ENCODE measurements at places on chromosomes 4 and X. TPM values are rescaled to one million over a fixed set of nuclear protein-coding genes. Genes with fewer than 3 reads are reported as not detected.

ADGRG2 gene
- total RNA-seq: not detected

GRCh38 chr4:5804656-5805055, 88.2 kb downstream of the CRMP1 start:
- no peaks in the 10 kb centered on the region for H3K36me3 ChIP-seq
- H3K4me3 ChIP-seq: no peak overlapping the region
- H3K27ac ChIP-seq: no peak overlapping the region

DNA sequence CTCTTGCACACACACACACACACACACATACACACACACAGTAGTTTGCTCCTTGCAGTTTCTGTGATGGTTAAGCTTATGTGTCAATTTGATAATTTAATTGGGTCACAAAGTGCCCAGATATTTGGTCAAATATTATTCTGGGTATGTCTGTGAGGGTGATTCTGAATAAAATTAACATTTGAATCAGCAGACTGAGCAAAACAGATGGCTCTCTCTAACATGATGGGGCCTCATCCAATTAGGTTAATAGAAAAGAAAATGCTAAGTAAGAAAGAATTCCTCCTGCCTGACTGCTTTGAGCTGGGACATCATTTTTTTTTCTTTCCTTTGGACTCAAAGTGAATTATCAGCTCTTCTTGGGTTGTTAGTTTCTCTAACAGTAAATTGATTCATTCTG, 191.2 kb upstream of the INTU start:
- no peaks in the 10 kb centered on the region for H3K36me3 ChIP-seq
- no peak overlapping the region for H3K4me3 ChIP-seq
- DNase-seq: no peak
- no peaks in the 10 kb centered on the region for H3K4me1 ChIP-seq
- H3K27me3 ChIP-seq: no peaks in the 10 kb centered on the region

DNA sequence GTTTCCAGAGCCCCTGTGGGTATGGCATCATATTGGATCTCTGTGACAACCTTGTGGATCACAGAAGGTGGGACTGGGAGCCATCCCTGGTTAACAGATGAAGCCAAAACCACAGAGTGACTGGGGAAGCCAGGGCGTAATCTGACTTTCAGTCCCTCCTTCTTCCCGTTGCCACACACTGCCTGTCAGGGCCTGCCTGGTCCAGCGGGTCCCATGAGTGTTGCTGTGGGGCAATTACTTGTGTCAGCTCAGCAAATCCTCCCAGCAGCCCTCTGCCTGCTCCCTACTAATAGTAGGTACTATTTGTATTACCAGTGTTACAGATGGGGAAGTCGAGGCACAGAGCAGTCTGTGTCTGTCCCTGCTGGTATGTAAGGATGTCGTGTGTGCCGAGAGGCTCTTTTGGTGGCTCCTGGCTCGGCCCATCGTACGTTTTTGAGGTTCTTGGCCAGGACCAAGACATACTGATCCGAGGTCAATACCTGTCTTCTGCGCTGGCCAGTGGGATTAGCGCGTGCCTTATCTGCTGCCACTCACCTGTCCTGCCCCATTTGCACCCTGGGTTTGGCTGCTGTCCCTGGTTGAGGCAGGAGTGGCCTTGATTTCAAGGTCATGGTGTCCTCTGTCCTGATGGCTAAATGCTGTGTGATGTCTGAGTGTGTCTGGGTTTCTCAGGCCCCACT, 5.7 kb downstream of the NSG1 start:
- H3K27me3 ChIP-seq: peaks cover 10% of the 10 kb centered on the region
- no peak overlapping the region for H3K27ac ChIP-seq
- no peaks in the 10 kb centered on the region for H3K36me3 ChIP-seq

PNMA6A gene
- total RNA-seq: 1.8 TPM

DNA sequence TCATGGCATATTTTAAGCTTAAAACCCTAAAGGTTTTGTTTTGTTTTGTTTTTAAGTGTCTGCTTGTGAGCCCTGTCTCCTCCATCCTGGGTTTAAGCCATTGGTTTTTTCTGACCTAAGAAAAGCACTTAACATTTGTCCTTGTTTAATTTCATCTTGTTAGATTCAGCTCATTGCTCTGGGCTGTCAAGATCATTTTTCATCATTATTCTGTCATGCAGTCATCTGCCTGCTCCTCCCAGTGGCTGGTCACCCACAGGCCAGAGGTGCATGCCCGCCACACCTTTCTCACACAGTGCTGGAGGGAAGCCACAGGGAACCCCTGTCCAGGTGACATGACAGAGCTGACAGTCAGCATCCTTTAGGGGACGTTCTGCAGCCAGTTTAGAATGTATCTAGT, 11.7 kb upstream of the REELD1 start:
- no peaks in the 10 kb centered on the region for H3K36me3 ChIP-seq
- H3K4me3 ChIP-seq: no peak overlapping the region
- no peak overlapping the region for H3K27ac ChIP-seq
- no peak for DNase-seq

PPA2 gene
- 58.7 TPM for total RNA-seq

- H3K36me3 ChIP-seq: no peaks in the 10 kb centered on the region
- no peak overlapping the region for H3K4me3 ChIP-seq
- no peak overlapping the region for H3K27ac ChIP-seq
- H3K4me1 ChIP-seq: no peaks in the 10 kb centered on the region
Measured at GRCh38 chrX:39532761-39533160, 565.0 kb downstream of the BCOR start.

XKRX gene
- total RNA-seq: 0.88 TPM

GRCh38 chrX:104105330-104106262, 6.7 kb upstream of the ZCCHC18 start:
- H3K4me3 ChIP-seq: no peak overlapping the region
- H3K36me3 ChIP-seq: no peaks in the 10 kb centered on the region
- DNase-seq: no peak
- no peak overlapping the region for H3K27ac ChIP-seq
- H3K27me3 ChIP-seq: no peaks in the 10 kb centered on the region

- H3K4me1 ChIP-seq: peaks cover 12% of the 10 kb centered on the region
- DNase-seq: no peak
- no peaks in the 10 kb centered on the region for H3K27me3 ChIP-seq
- no peaks in the 10 kb centered on the region for H3K36me3 ChIP-seq
- no peak overlapping the region for H3K4me3 ChIP-seq
- no peak overlapping the region for H3K27ac ChIP-seq
Measured at GRCh38 chrX:154482786-154483185, 3.6 kb downstream of the UBL4A start.

GRCh38 chr4:1763550-1764080, 29.5 kb upstream of the FGFR3 start:
- H3K4me3 ChIP-seq: no peak overlapping the region
- H3K27ac ChIP-seq: no peak overlapping the region
- DNase-seq: peak; percentile 19
- peaks cover 9% of the 10 kb centered on the region for H3K4me1 ChIP-seq
- H3K27me3 ChIP-seq: no peaks in the 10 kb centered on the region

DNA sequence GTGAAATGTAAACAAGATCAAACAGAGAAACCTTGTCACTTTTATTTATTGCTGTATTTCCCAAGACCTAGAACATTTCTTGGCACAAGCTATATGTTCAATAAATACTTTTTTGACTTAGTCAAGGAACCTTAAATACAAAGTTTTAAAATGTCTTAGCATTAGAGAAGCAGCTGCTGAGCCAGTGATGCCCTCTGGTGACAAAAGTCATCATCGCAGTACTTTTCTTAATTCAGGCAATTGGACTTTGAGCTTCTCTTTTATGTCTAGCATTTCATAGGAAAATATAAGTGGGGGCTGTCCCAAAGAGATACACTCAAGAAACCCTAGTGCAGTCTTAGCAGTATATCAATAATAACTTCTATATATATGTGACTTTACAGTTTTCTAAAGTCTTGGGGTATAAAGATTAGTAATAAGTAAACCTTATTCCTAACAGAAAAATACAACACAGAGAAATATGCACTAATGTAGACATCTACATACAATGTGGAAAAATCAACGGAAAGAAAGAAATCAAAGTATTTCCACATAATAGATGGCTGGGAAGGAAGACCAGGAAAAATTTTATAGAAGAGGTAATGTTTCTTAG, 118.4 kb downstream of the DTHD1 start:
- H3K4me1 ChIP-seq: no peaks in the 10 kb centered on the region
- H3K27ac ChIP-seq: no peak overlapping the region
- DNase-seq: peak; percentile 5
- H3K36me3 ChIP-seq: no peaks in the 10 kb centered on the region

RASL11B gene
- total RNA-seq: not detected

FGF13 gene
- total RNA-seq: 0.23 TPM

Data from endothelial cell of umbilical vein (primary cell).